ENCODE measurements at places on chromosomes 1 and 21.

DNA sequence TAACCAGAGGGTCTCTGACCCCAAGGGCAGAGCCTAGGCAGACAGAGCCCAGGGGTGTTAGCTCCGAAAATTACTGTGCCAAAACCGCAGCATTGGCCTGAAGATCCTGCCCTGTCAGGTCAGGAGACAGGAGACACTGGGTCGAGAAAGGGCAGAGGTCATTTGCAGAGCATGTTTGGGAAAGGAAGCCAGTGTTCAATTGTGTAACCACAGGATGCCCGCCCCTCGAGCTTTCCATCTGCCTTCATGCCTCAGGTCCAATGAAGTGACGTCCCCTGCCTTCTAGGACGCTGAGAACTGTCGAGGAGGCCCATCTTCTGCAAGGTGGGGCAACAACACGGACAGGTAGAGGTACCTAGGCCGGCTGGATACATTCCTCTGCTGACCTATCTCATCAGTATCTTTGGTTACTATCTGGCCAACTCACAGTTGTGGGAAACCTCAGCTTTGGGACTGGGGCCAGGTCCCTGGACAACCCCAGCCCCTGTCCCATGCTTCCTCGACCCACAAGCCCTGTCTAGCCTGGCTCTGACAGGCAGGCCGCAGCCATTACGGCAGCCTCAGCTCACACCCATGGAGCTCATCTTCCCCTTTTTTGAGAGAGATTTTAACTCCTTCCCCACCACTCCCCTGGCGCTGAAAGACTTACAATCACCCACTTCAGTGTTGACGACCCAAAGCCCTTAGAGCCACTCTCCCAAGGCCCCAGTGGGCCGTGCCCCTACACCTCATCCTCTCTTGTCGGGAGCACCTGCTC, 1.3 kb downstream of the ARL8A start:
- peak; percentile 13 for DNase-seq

- peak; percentile 77 for DNase-seq
Measured at GRCh38 chr1:156725683-156726280, 2.5 kb upstream of the METTL25B start.

GRCh38 chr1:92933459-92933858, 27.8 kb downstream of the DIPK1A start:
- DNase-seq: no peak

- DNase-seq: no peak
Measured at GRCh38 chr1:96388421-96389310, 332.9 kb upstream of the PTBP2 start.

- peak; percentile 18 for DNase-seq
Measured at GRCh38 chr1:64505232-64505943, 35.5 kb downstream of the CACHD1 start.

- no peak for DNase-seq
Measured at GRCh38 chr21:18970416-18970815, 566.8 kb upstream of the TMPRSS15 start.

DNA sequence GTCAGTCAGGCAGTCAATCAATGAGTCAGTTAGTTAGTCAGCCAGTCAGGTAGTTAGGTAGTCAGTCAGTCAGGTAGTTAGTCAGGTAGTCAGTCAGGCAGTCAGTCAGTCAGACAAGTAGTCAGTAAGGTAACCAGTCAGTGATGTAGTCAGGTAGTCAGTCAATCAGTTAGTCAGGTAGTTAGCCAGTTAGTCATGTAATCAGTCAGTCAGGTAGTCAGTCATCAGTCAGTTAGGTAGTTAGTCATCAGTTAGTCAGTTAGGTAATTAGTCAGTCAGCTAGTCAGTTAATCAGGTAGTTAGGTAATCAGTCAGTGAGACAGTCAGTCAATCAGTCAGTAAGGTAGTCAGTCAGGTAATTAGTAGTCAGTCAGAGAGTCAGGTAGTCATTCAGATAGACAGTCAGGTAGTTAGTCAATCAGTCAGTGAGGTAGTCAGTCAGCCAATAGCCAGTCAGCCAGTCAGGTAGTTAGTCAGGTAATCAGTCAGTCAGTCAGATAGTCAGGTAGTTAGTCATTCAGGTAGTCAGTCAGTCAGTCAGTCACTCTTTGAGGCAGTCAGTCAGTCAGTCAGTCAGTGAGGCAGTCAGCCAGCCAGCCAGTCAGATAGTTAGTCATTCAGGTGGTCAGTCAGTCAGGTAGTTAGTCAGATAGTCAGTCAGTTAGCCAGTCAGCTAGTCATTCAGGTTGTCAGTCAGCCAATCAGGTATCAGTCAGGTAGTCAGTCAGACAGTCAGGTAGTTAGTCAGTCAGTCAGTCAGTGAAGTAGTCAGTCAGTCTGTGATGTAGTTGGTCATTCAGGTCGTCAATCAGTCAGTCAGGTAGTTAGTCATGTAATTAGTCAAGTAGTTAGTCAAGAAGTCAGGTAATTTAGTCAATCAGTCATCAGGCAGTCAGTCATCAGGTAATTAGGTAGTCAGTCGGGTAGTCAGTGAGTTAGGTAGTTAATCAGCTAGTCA, 15.3 kb downstream of the KRTAP10-1 start:
- DNase-seq: no peak

- DNase-seq: no peak
Measured at GRCh38 chr1:182261655-182262054, 129.9 kb downstream of the GLUL start.

- DNase-seq: no peak
Measured at GRCh38 chr1:231940116-231940515, 313.5 kb downstream of the DISC1 start.

GRCh38 chr1:96509951-96510350, 211.6 kb upstream of the PTBP2 start:
- no peak for DNase-seq

DNA sequence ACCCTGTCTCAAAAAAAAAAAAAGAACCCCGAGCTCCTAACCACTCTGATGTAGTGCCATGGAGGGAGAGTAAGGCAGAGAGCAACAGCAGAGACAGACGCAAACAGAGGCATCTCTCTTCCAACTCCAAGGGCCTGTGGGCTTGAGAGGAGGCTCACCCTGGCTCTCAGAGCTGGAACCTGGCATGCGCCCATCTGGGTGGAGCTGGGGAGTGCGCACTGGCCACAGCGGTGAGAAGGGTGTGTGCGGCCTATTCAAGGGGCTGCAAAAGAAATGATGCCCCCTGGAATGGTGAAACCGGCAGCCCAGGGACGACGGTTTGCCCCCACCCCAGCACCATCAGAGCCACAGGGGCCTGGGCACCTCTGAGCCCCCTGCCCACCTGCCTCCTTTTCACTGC, 17.6 kb downstream of the COL8A2 start:
- no peak for DNase-seq

- DNase-seq: no peak
Measured at GRCh38 chr21:28928578-28929420, 63.9 kb downstream of the LTN1 start.

DNA sequence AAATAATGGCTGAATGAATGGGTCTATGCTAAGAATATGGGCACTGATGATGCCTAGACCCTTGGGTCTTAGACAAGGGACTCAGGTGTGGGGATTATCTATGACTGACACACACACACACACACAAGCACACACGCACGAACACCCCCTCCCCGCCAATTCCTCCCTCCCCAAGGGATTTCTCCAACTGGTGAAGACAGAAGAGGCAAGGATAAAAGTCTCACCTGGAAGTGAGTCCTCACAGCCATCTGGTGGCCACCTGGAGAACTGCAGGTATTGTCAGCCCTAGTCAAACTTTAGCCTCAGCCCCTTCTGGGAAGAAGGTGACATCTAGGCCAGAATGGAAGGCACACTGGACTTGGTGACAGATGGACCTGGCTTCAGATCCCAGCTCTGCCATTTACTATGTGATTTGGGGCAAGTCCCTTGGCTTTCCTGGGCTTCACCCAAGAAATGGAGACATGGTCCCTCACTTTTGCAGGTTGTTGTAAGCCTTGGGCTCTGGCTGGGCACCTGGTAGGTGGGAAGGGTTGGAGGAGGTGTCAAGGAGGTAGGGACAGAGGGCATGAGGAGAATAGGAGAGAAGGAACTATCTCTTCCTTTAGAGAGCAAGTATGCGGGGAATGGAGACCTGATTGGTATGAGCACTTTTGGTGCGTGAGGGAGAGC, 4.0 kb upstream of the GPR3 start:
- DNase-seq: peak; percentile 74

GRCh38 chr1:24954631-24955030, 24.6 kb upstream of the RUNX3 start:
- DNase-seq: no peak

- no peak for DNase-seq
Measured at GRCh38 chr1:6263716-6264115, 2.8 kb upstream of the GPR153 start.

GRCh38 chr1:64733581-64734286, 11.1 kb upstream of the RAVER2 start:
- no peak for DNase-seq

DNA sequence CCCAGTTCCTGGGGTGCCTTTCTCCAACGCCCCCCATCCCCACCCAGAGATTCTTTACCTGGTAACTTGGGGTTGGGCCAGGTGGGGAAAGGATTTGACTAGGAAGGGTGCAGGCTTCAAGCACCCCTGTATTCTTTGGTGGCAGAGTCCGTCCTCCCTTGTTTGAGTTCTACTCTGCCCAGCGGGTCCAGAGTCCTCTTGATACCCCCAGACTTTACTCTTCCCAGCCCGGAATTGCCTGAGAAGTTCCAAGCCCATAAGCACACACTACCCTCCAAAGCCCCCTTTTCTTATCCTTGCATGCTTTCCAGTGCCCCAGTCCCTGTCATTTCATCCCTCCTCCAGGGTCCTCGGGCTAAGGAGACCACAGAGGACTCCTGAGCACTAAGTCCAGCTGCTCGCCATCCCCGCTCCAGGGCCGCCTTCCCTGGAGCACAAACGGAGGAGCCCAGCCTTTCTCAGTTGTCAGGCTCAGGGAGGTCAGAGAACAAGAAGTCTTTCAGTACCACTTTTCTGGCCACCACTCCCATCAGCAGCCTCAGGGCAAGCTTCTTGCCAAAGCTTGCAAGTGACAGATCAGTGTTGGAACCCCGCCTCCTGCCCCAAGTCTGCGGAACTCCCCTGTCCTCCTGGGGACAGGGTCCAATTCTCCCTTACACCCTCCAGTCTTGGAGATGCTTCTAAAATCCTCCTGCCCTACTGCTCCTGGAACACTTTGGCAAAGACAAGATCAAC, 12.2 kb downstream of the SLC45A3 start:
- DNase-seq: no peak

GRCh38 chr21:34968414-34969333, 80.4 kb downstream of the RUNX1 start:
- DNase-seq: no peak

DNA sequence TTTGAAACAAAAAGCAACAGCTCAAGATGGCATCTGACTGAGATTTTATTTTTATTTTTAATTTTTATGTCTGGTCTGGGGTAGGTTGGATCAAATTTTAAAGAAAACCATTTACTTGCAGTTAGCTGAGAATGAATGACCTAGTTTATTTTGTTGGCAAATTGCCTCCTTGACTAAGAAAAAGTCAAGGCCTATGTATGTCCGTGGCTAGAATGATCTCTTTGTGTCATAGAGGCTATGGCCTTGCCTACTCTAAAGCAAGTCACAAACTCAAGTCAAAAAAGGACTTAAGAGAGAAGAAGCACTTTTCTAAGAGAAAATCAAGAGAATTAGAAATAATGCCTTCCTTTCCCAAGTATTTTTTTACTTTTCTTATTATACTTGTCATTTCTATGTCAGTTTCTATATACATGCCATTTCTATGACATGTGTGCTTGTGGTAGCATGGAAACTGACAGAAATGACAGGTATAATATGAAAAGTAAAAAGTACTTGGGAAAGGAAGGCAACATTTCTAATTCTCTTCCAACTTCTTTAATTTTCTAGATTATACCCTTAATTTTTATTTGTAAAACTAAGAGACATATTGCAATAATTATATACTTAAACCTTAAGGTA, 136.7 kb downstream of the CENPF start:
- DNase-seq: no peak

- no peak for DNase-seq
Measured at GRCh38 chr1:242089911-242090310, 91.0 kb upstream of the MAP1LC3C start.

DNA sequence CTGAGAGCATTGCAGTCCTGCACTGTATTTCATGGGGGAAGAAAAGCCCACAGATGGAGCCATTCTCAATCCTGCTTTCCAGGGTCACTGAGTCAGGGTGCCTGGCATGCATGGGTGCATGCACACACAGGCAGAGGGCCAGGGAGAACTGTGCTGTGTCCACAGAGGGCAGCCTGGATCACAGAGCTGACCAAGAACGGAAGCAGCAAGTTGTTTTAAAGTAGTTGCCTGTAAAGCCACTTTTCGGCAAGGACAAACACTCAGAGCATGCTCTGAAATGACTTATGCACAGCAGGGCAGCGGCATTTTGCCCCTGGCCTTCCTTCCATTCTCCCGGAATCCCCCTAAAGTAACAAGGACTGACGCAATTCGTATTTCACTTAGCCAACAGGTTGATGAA, 3.6 kb downstream of the ERG start:
- DNase-seq: no peak

GRCh38 chr1:11182884-11183283, 6.3 kb upstream of the ANGPTL7 start:
- DNase-seq: no peak

DNA sequence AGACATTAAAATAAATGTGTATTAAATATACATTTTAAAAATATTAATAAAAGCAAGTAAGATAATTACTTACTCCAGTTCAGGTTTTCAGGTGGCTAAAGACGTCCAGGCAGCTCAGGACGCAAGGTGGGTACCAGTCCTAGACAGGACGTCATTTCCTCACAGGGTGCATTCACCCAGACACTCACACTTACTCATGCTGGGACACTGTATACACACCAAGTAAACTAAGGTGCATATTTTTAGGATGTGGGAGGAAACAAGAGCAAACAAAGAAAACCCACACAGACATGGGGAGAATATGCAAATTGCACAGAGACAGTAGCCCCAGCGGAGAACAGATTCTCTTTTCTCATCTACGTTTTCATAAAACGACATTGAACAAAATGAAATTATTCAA, 457.9 kb downstream of the BRINP3 start:
- no peak for DNase-seq

GRCh38 chr1:56222914-56223540, 356.3 kb downstream of the PLPP3 start:
- DNase-seq: no peak

DNA sequence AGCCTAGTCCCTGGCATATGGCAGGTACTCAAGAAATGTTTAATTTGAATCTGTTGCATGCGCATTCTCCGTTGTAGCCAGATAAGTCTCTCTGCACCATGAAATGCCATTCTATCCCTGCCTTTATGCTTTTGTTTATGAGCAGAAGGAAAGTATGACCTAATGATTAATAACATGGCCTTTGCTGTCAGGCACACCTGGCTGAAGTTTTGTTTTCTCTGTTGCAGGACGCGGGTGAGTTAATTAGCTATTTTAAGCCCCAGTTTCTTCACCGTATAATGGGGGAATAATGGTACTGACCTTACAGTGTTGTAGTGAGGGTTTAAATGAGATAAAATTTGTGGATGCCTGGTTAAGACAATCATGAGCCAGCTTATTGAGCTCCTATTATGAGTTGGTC, 87.7 kb downstream of the ST6GALNAC3 start:
- no peak for DNase-seq

GRCh38 chr1:215863796-215864195, 296.7 kb downstream of the KCTD3 start:
- DNase-seq: no peak

DNA sequence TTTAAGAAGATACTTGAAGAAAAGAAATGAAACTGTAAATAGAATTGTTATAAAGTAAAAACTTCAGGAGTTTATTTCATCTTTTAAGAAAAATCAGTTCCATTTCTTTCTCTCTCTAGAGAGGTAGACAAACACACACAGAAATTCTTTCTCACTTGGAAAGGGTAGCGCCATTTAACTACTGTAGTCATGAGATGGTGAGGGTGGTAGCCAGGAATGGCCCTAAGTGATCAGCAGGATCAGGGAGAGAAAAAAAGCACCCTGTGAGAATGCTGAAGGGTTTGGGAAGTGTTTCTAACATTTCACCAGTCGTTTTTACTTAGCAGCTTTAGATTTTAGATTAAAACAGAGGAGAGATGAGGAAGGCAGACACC, 205.7 kb upstream of the RUNX1 start:
- DNase-seq: no peak

All from T-helper 9 cell (primary cell).